Activated CD4-positive, CD25-positive, alpha-beta regulatory T cell treated with anti-CD3 and anti-CD28 coated beads, Interleukin-2, amount 50 U/mL, for 16 hours (primary cell): ENCODE measurements at places on chromosomes 4 and X.

DNA sequence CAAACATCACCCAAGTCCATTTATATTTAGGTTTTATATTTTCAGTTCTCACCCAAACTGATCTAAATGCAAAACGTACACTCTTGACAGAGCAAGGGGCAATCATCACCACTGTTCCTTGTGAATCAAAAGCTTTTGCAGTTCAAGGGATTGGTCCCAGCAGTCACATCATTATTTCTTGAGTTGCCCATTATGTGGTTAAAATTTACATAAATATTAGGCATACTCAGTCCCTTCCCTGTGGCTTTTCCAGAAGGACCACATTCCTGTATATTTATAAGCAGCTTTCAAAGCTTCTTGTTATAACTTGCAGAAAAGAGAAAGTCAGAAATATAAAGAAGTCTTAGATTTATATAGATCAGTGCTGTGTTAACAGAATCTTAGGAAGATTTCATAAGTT lies 224.4 kb downstream of the CLCN4 start:
- DNase-seq = no peak

- no peak for DNase-seq
These were observed 13.4 kb downstream of the ARHGEF6 start for GRCh38 chrX:136767104-136767941.

DNA sequence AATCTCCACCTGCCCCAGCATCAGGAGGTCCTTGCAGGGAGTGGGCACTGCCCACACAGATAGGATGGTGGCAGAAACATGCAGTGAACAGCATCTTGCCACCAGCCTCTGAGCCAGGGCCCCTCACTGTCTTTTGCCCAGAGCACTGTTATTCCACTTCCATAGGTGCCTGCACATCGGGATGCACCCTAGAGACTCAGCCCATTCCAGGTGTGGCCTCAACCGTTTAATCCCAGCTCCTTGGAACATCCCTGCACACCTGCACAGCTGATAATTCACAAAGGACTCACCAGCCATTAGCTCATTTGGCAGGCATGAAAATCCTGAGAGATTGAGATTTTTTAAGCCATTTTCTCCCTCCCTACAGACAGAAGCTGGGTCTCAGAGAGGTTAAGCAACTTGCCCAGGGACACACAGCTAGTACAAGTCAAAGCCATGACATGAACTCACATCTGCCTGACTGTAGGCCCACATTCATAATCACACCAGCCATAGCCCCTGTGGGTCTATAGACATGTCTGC lies 116.3 kb downstream of the EFNB1 start:
- DNase-seq = no peak

DNA sequence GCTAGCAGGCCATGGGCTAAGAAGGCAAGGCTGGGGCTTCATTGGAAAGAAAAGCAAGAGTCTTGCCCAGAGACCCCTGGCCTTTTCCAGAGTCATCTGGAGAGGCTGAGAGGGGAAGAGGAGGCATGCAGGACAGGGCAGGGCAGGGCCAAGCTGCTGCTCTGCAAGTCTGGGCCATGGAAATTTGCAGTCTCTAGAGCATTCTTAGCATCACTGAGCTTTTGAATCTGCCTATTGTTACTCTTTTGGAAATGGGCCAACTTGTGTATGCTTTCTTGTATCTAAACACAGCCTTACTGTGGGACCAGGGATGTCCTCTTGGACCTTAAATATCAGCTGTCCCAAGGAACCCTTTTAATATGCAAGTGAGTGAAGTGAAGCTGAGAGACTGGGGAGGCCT lies 560.5 kb downstream of the MID1IP1 start:
- no peak for DNase-seq

DNA sequence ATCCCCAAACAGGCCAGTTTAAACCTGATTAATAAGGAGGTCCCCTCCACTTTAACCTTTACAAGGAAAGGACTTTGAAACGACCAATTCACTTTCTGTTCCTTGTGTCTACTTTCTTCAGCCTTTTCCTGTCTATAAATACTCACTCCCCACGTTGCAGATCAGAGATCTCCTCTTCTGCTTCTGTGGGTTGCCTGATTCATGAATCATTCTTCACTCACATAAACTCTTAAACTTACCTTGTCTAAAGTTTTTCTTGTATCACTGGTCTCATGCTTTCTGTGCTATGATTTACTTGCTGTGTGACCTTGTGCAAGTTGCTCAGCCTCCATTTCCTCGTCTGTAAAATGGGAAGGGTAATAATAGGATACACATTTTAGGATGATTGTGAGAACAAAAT lies 236.1 kb downstream of the QDPR start:
- no peak for DNase-seq

DNA sequence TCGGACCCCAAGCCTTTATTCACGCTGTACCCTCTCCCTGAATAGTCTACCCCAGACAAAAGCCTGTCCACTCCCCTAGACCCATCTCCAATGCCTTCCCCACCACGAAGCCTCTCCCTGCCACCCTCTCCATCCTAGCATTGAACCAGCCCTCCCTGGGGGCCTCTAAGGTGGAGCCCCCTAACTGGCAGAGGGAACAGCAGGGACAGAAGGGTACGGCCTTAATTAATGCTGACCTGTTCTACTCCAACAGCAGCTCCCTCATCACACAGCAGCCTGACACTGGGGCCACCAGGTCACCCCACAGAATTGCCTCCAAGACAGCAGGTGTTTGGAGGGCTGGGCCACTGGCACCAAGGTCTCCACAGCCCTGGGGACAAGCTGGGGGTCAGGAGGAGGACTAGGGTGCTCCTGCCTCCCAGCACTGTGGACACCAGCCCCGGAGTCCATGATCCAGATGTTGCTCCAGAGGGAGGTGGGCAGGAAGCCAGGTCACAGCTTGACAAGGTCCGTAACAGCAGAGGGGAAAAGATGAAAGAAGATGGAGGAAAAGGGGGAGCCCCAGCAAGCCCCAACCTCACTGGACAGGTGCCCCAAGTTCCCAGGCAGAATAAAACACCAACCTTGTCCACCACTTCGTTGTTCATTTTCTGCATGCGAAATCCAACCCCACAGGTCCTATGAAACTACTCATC lies 3.7 kb downstream of the CRMP1 start:
- DNase-seq = no peak

- DNase-seq = no peak
These were observed 43.1 kb downstream of the GASK1B start for GRCh38 chr4:158129694-158130093.

- no peak for DNase-seq
These were observed 23.9 kb upstream of the TMSB4X start for GRCh38 chrX:12950851-12951594.

- no peak for DNase-seq
These were observed 3.8 kb downstream of the CHST7 start for GRCh38 chrX:46577221-46578005.

- no peak for DNase-seq
These were observed 35.9 kb upstream of the CXCL8 start for GRCh38 chr4:73704314-73705055.

- no peak for DNase-seq
These were observed 3.1 kb upstream of the MSX1 start for GRCh38 chr4:4856071-4857000.

- DNase-seq = no peak
These were observed 28.6 kb upstream of the CYP2U1 start for GRCh38 chr4:107902715-107903114.

GRCh38 chr4:150363721-150364688 lies 217.9 kb upstream of the MAB21L2 start:
- no peak for DNase-seq

- DNase-seq = no peak
These were observed 103.5 kb upstream of the SRD5A3 start for GRCh38 chr4:55242506-55242905.

GRCh38 chr4:113442826-113443225 lies 318.7 kb downstream of the CAMK2D start:
- no peak for DNase-seq

DNA sequence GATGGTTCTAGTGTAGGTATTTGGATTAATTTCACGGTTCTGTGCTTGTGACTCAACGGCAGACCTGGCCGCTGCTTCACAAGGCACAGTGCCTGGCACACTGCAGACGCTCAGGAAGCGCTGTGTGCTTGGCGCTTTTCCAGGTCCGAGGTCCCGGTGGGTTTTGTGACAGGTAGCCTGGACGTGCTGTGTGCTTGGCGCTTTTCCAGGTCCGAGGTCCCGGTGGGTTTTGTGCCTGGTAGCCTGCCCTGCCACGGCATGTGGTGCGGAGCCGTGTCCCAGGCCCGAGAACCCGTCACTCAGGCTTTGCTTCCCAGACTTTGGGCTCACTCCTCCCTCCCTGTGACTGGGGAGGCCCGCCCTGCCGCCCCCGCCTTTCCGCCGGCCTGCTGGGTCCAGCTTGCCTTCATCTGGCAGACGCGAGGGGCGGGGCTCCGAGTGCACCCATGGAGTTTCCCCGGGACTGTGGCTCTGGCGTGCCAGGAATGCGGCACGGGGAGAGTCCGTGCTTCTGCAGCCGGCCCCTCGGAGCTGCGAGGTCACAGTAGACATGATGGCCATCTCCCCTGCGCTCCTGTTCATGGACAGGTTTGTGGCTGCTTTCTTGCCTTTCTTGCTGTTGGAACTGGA lies 44.2 kb downstream of the TBC1D14 start:
- no peak for DNase-seq

DNA sequence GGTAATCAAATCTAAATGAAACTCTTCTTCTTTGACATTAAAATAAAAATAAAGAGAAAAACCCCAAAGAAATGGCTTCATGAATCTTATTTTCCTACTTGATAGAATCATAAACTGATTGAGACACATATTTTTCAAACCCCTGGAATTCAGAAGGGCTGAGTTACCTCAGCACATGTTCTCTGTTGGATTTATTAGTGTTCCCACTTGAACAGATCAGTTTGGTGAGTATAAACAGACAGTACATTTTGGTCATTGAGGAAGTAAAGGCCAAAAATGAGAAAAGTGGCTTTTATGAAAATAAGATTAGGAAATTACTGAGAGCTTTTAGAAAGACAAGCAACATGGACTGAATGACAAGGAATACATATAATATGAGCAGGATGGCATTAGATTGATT lies 620.4 kb downstream of the ANKRD50 start:
- DNase-seq = no peak

GRCh38 chrX:71922686-71923085 lies 12.0 kb downstream of the NHSL2 start:
- DNase-seq = no peak

DNA sequence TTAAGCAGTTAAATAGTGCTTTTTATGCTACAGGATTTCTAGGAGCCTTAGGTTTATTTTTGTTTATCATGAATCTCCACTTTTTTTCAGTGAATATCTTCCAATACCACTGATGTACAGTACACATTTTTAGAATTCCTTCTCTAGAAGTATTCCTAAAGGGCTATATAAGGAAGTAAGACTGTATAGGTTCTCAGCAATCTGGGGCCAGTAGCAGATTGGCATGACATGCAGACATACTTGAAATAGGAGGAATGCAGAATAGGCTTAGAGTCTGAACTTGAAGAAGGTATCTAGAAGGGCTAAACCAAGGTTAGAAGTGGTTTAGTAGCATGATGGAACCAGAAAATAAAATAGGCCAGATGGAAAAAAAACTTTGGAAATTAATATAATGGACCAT lies 29.8 kb downstream of the HEPH start:
- DNase-seq = no peak

GRCh38 chr4:38688676-38689355 lies 24.8 kb downstream of the KLF3 start:
- no peak for DNase-seq

DNA sequence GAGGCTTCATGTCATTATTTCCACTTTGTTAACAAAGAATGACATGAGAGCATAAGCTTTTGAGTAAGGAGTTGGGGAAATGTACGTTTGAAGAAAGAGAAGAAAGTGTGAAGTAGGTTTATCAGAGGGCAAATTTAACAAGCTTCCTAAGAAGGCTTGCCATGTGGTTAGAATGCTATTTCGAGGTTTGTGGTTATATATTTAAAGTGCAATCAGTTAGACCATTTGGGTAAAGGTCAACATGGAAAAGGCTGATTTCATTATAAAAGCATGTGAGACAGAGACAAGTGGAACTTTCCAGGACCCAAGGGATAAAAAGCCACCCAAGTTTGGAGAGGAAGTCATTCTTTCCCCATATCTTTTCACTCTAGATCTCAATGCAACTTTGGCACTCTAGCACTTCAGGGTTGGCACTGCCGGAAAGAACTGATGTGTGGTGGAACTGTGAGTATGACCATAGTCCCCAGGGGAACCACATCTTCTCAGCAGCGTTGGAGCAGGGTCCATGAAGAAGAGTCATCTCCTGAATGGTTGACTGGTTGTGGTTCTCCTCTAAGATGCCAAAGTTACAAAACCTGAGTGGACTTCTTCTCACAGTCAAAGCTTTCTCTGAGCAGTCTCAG lies 529.9 kb downstream of the MID1IP1 start:
- DNase-seq = no peak

- no peak for DNase-seq
These were observed 108.3 kb downstream of the QRFPR start for GRCh38 chr4:121272526-121272925.

DNA sequence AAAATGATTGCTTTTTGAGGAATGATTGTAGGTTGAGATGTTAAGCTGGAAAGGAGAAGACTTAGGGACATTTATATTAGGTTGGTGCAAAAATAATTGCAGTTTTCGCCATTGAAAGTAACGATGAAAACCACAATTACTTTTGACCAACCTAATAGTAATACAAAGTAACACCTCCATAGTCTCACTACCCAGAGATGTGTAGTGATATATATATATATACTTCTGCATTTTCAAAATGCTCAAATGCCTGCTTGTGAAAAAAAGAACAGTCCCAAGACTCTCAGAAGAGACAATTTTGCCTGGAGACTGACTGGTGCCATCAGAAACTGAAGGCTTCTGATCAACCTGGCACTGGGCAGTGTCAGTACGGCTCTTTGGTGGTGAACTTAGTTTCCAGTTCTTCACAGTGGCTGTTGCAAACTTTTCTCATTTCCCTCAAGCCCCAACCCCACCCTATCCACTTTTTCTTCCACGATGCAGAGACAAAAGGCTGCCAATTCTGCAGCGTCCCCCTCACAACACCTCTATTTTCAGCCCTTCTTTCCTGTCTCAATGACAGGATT lies 35.1 kb upstream of the TAPT1 start:
- no peak for DNase-seq

DNA sequence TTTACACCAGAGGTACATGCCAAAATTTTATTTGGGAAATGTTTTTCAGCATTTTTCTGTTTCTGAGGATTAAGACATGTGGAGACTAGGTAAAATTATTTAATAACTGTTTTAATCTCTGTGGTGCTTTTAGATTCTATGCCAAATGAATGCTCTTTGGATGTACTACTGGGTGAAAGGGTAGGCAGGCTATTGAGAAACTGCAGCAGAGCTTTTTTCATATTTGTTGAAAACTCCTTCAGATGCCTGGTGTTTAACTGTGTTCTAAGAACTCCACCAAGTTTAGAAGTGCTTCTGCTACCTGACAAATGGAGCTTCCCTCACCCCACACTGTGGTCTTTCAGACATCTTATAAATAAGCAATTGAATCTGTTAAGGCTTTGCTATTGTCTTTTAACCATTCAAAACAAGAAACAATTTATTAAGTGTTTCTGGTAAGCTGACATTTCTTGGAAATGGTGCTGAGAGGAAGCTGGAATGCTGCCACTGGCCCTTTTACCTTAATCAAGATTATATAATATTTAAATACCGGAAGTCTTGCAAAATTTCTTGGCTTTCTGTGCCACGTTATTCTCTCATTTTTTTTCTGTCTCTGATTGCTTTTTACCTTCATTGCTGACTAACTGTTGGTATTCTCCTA lies 51.2 kb upstream of the CYSLTR1 start:
- DNase-seq = no peak

- DNase-seq = no peak
These were observed 22.8 kb downstream of the VMA21 start for GRCh38 chrX:151419782-151420181.
